ENCODE measurements at places on chromosomes 5 and 9. TPM values are rescaled to one million over a fixed set of nuclear protein-coding genes. Genes with fewer than 3 reads are reported as not detected.

The YTHDC2 gene
- 5.0 TPM for polyA plus RNA-seq

The PCDHB4 gene
- polyA plus RNA-seq: 0.90 TPM

The TNFSF8 gene
- polyA plus RNA-seq: 2.2 TPM

The ARRDC3 gene
- polyA plus RNA-seq: 20.4 TPM

The CXCL14 gene
- 3.8 TPM for polyA plus RNA-seq

The SLC34A1 gene
- polyA plus RNA-seq: not detected

The PCDHGA7 gene
- polyA plus RNA-seq: 0.11 TPM

The MAMDC4 gene
- 9.8 TPM for polyA plus RNA-seq

The CCDC192 gene
- polyA plus RNA-seq: 0.07 TPM

The SPATA31E1 gene
- not detected for polyA plus RNA-seq

The PRSS3 gene
- 1.3 TPM for polyA plus RNA-seq

The DIRAS2 gene
- polyA plus RNA-seq: not detected

The CDH6 gene
- 2.0 TPM for polyA plus RNA-seq

The DNAJC25 gene
- polyA plus RNA-seq: 6.0 TPM

The PRDM9 gene
- not detected for polyA plus RNA-seq

The SLC35D2 gene
- 10.5 TPM for polyA plus RNA-seq

The WHRN gene
- polyA plus RNA-seq: 8.5 TPM

The LCN15 gene
- not detected for polyA plus RNA-seq

The IFNK gene
- polyA plus RNA-seq: not detected

The FIBCD1 gene
- 0.21 TPM for polyA plus RNA-seq

The SLC25A2 gene
- polyA plus RNA-seq: not detected

The COL23A1 gene
- 0.07 TPM for polyA plus RNA-seq

The TRMT10B gene
- 4.5 TPM for polyA plus RNA-seq

The ANKRD31 gene
- not detected for polyA plus RNA-seq

The NTMT1 gene
- polyA plus RNA-seq: 44.5 TPM

The EPB41L4A gene
- polyA plus RNA-seq: 6.1 TPM

The LEAP2 gene
- polyA plus RNA-seq: 1.1 TPM

The C9 gene
- polyA plus RNA-seq: not detected

The CCL27 gene
- not detected for polyA plus RNA-seq

The SEPTIN8 gene
- polyA plus RNA-seq: 15.4 TPM

The FBXO10 gene
- 2.9 TPM for polyA plus RNA-seq

The UBAP1 gene
- polyA plus RNA-seq: 19.9 TPM

The ZNF366 gene
- polyA plus RNA-seq: 1.5 TPM

The GKAP1 gene
- 4.3 TPM for polyA plus RNA-seq

The CDK9 gene
- polyA plus RNA-seq: 68.4 TPM

The SCGB3A1 gene
- polyA plus RNA-seq: not detected

The SCAMP1 gene
- 7.5 TPM for polyA plus RNA-seq

The GPR151 gene
- polyA plus RNA-seq: not detected

The BARHL1 gene
- not detected for polyA plus RNA-seq

The CYFIP2 gene
- polyA plus RNA-seq: 6.8 TPM
